ENCODE measurements at places on chromosomes 5 and 9.
A peak's percentile ranks its signal among the peaks of the same experiment; 100 is the strongest.

- DNase-seq, result no peak
Measured at GRCh38 chr9:35495984-35496383, 6.1 kb downstream of the RUSC2 start.

GRCh38 chr5:136210259-136210658 is 17.3 kb upstream of the SMIM32 start:
- no peak for DNase-seq

DNA sequence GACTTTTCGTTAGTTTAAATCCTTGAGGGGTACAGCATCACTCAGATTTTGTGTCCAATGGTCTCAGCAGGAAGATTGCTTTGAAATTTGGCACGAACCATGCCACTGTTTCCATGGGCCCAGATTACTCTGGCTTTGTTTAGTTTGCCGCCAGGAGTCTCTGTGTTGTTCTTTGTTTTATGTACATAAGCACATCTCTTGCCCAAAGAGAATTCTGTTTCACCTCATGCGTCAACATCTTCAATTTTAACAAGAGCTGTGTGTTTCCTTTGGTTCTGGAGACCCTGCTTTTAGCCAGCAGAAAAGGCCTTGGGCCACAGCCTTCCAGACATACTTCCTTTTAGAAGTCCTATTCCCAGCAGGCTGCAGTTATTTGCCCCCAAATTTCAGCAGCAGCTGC is 62.4 kb downstream of the TNPO1 start:
- DNase-seq, result peak; percentile 96

DNA sequence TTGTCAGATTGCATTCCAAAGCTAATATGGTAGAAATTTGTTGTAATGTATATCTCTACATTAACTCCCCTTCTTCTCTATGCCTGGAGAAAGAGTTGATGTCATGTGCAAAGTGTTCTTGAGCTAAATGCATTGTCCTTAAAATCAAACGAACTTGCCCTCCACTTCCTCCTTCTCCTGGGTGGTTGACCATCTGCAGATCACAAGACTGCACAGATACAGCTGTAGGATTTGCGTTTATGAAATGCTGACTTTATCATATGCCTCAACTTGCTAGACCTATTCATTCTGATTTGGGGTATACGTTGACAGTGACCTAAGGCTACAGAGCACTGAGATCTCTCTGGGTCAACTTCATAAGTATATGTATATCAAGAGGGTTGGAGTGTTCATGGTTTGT is 8.3 kb downstream of the TRIM32 start:
- DNase-seq, result peak; percentile 56

- DNase-seq, result peak; percentile 96
Measured at GRCh38 chr9:128733256-128733655, 9.3 kb upstream of the ZDHHC12 start.

- peak; percentile 75 for DNase-seq
Measured at GRCh38 chr5:91419571-91420537, 36.7 kb upstream of the ARRDC3 start.

GRCh38 chr9:74025402-74025925 is 471.7 kb upstream of the RORB start:
- peak; percentile 52 for DNase-seq

- no peak for DNase-seq
Measured at GRCh38 chr5:172530878-172531703, 76.8 kb upstream of the SH3PXD2B start.

- DNase-seq, result no peak
Measured at GRCh38 chr5:56837381-56837780, 22.0 kb downstream of the MAP3K1 start.

DNA sequence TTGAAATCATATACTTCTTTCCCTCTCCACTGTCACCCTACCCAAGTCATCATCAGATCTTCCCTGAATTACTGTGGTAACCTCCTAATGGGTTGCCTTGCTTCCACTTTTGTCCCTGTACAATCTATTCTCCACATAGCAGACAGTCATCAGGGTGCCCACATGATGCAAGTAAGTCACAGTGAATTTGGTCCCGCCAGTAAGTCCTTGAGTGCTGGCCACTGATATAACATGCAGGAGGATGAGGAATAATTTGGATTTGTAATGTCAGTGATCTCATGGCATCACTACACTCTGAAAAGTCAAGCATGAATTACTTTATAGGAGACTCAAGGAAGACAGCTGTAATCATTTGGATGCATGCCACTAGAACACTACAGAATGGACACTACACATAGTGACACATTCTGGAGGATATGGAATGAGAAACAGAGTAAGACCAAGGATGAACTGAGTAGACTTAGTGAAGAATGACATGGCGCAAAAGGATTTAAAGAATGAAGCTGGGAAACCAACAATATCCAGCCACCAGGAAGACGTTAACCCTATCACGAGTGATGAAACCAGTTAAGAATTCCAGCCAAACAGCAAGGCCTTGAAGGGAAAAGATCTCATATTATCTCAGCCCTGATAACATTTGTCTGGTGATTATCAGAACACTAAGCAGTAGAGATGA is 28.6 kb downstream of the MARCHF3 start:
- DNase-seq, result no peak

DNA sequence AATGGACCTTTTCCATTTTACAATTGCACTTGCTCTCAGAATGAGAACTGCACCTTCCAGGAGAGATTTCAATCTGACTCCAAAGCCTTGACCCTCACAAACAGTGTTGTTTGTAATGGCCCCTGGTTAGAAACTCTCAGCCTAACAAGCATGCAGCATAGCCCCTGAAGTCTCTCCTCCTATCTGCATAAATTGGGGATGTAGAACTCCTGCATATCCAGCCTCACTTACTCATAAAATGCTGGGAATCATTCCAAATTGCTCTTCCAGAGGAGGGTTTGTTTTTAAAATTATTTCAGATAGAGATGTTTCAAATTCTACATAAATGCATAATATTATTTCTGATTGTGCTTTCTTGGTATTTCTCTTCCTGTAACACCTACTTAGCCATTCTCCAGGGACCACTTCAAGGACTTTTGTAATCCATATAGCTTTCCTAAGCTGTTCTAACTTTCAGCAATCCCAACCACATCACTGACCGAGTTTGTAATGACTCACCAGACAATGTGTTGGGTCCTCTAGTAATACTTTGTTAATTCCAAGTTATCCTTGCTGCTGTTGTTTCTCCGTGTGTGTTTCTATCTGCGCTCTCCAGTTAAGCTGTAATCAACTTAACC is 143.8 kb upstream of the CCDC152 start:
- no peak for DNase-seq

- DNase-seq, result no peak
Measured at GRCh38 chr9:76221423-76221822, 172.8 kb downstream of the RFK start.

- no peak for DNase-seq
Measured at GRCh38 chr9:72232778-72233177, 83.5 kb downstream of the GDA start.

DNA sequence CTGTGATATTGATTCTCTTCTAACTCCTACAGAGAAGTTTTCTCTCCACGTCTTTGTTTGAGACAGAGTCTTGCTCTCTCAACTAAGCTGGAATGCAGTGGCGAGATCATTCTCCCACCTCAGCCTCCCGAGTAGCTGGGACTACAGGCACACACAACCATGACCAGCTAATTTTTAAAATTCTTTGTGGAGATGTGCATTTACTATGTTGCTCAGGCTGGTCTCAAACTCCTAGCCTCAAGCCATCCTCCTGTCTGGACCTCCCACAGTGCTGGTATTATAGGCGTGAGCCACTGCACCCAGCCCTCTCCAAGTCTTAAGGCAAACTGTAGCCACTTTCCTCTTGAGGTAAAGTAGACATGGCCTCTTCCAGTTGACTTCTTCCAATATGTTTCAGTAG is 72.2 kb downstream of the SNX18 start:
- no peak for DNase-seq

DNA sequence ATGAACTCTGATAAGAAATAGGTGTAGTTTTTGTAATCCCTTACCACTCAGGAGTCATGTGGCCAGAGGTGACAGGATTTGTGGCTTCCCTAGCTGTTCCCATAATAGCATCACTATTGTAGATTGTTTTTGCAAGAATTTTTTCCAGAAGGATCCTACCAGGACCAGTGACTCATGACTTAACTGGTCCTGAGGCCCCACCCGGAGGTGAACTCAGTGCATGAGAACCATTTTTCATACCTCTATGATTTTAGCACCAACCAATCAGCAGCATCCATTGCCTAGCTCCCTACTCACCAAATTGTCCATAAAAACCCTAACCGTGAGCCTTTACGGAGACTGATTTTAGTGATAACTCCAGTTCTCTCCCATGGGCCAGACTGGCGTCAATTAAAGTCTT is 484.8 kb downstream of the PSAT1 start:
- no peak for DNase-seq

- DNase-seq, result no peak
Measured at GRCh38 chr5:150623152-150623877, 17.1 kb upstream of the SYNPO start.

- no peak for DNase-seq
Measured at GRCh38 chr5:68374796-68375518, 159.4 kb downstream of the PIK3R1 start.

DNA sequence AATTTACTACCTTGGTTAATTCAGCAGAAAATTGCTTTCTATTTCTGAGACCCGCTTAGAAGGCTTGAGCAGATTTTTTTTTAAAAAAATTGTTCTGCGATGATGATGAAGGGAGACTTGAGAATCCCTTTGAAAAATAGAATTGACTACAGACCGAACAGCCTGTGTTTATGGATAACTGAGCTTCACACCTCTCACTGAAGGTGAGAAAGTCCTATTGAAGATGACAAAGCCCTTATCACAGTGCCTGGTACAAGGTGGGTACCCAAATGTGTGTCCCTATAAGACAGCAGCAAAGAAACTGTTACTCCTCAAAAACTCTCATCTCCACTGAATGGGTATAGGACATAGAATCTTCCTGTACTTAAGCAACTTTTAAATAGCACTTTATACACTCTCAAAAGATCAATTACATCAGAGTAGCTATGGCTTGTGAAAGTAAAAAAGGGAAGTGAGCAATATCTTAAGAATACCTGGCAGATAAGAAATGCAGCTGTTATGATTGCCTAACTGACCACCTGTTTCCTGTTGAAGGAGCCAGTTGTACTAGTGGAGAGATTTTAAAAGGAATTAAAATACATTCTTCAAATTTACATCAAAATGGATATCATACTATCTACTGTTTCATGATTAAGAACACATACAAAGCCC is 419.7 kb downstream of the CHSY3 start:
- DNase-seq, result no peak

GRCh38 chr9:99807956-99808355 is 13.7 kb upstream of the NR4A3 start:
- DNase-seq, result no peak

- no peak for DNase-seq
Measured at GRCh38 chr5:142119051-142119625, 10.6 kb downstream of the NDFIP1 start.

DNA sequence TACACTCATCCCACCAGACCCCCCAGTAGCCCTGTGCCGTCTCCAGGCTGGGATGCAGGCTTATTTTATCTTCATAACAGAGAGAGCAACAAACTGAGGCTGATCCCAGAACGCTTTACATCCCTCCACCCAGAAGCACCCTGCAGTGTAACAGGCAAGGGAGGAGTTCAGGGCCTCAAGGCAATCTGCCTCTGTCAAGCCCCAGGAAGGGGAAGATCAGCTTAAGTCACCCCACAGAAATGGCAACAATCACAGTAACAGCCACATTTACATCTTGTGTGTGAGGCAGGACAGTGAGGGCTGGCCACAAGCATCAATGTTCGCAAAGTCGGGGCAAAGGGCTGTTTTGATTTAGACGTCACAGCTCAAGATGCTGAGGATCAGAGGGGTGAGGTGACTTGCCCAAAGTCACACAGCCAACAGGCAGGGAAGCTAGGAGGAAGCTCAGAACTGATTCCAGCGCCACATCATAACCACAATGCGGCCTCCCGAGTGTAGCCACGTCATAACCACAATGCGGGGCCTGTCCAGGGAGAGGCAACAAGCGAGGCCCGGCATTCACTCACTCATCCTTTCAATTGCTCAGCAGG is 14.4 kb downstream of the STK10 start:
- DNase-seq, result no peak

DNA sequence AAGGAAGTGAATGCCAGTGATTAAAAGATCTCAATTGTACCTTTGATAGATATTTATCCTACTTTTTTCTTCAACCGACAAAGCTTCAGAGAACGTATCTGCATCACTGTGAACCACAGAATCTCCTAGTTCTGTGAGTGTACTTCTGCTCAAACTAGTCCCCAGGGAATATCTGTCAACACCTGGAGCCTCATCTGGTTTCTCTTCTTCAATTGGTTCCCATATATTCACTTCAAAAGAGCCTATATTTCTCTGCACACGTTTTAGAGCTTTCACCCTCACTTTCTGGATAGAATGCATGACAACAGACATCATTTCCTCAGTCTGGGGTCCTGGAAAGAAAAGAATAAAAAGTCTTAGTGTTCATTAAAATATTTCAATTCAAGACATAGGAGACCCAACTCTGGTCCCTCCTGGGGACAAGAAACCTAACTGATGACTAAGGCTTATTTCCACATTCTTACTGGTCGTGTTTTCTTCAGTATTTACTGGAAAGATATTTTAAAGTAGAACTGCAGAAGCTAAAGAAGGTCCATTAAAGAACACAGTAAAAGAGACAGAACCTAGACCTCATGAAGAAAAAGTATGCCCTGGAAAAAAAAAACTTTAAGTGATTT is 64.3 kb downstream of the CPLANE1 start:
- DNase-seq, result no peak

GRCh38 chr5:104947076-104947475 is 1384.5 kb upstream of the NUDT12 start:
- no peak for DNase-seq

DNA sequence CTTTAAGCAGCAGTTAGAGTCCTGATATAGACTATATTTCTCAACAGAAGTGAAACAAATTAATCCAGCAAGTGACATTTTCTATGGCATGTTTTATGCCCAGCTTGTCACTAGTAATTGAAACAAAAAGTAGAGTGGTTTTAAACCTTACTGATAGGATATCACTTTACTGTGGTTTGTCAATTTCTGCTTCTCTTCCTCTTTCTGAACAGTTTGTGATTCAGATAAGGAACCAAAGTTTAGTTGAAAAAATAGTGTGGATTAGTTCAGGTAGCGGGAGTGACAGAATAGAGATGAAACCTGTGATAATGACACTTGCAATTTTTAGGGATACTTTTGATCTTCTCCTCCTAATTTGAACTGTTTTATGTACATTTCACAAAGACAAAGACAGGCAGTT is 485.7 kb upstream of the EDIL3 start:
- DNase-seq, result no peak

GRCh38 chr5:138978080-138978479 is 102.9 kb upstream of the LRRTM2 start:
- no peak for DNase-seq

- DNase-seq, result no peak
Measured at GRCh38 chr9:34458959-34459340, 345 bp downstream of the DNAI1 start.

- no peak for DNase-seq
Measured at GRCh38 chr9:34276772-34277171, 52.3 kb downstream of the KIF24 start.

DNA sequence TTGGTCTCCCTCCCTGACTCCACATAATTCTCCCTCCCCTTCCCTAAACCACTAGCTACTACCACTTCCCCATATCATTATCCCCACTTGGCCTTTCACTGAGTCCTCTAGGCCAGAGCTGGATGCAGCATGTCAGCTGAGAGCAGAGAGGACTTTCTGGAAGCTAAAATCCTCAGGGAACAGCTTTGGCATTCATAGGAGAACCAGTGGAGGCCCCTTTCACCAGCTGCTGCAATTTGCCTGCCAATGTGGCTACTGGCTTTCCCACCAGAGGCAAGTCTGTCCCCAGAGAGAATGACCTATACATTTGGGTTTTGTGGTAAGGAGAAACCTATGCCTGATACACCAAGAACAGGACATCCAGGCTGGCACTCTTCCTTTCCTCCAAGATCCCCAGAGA is 14.4 kb downstream of the FAM219A start:
- peak; percentile 2 for DNase-seq
